ENCODE measurements at places on chromosomes 12 and 14.

GRCh38 chr12:121530600-121531355, 50.0 kb downstream of the KDM2B start:
- DNase-seq: peak; percentile 82

DNA sequence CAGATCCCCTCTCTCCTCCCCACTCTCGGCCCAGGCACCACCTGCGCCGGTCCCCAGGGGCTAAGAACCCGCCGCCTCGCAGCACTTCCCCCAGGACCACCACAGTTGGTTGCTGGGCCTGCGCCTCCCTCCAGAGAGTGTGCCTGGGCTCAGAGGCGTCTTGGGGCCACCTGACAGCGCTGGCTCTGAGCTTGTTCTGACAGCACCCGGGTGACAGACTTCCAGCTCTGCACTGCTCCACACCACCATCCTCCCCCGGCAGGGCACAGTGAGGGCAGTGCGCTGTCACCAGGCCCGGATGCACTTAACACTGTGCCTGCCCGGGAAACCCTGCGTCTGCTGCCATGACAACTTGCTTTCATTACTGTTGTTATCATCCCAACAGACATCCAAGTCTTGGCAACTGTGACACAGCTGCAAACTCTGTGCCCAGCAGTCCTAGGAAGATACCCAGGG, 6.6 kb downstream of the BRF1 start:
- DNase-seq: peak; percentile 61

- no peak for DNase-seq
These were observed 65.5 kb downstream of the FBXO33 start for GRCh38 chr14:39366460-39367386.

DNA sequence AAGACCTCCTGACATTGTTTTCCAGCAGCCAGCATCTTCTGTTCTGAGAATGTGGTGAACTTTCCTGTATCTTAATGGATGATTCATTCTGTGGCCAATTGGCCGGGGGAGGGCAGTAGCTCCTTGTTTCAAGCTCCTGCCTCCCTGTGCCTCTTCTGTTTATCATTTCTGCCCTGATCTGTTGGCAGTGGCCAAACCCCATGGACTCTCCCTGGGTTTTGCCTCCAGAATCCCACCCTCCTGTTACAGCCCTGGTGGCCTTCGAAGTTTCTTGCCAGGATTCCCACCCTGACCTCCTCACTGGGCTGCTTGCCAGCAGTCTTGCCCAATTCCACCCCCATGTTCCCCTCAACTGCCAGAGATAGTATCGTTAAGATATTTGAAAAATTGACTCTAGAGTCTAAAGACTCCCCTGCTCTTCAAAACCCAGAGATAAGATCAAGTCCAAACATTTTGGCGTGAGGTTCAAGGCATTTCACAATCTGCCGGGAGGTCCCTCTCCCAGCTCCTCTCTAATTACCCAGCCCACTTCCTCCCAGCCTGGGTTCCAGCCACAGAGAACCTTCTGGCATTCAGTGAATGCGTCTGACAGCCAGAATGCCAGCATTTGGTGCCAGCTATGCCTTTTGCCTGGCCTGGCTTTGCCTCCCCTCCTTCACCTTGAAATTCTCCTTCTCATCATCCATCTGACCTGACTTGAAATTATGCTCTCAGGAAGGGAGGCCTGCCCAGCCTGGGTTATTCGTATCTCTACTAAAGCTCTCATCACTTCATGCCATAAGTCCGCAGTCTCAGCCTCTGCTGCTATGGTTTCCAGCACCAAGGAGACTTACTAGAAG, 37.7 kb upstream of the TXNRD1 start:
- DNase-seq: no peak

GRCh38 chr12:96070670-96071279, 35.4 kb upstream of the LTA4H start:
- DNase-seq: peak; percentile 52

DNA sequence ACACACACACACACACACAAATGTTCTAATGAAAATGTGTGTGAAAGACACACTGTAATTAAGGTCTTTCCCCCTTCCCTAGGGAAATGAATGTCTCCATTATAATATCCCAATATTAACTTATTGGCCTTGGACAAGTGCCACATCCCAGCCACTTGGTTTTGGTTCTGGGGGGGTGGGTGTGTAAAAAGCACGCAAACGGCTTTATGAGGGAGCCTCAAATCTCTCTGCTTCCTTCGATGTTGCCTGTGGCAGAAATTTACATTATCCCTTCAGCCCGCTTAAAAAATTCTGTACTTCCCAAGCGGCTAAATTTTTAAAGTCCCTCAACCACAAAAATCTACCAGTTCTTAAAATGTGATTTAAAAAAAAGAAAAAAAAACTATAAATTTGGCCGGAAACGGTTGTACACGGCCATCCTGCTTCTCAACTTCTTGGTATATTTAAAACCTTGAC, 432 bp downstream of the C14orf93 start:
- no peak for DNase-seq

DNA sequence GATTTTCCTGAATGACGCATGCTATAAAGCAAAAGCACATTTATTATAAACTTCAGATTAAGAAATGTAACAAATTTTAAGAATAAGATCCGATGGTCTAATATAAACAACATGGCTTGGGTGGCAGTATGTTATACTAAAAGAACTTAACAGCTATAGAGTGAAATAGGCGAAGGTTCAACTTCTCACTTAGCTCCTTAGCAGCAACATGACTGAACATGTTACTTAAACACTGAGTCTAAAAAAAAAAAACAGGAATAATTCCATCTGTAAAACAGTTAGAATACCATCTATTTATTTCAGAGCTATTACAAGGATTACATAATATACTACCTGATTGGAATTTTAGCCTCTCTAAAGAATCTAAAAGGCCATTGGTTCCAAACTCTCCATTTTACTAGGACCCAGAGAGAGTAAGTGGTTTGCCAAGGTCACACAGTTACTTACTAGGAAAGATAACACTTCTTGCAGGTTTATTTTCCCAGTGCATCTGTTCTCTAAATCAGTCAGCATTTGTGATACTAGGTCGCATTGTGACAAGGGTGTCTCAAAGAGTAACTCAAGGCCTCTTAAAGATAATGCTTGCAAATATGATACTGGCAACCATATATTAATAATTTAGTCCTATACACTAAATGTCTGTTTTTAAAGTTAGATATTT, 14.8 kb downstream of the OSBPL8 start:
- DNase-seq: no peak
